ENCODE measurements at places on chromosomes 1 and 21.

DNA sequence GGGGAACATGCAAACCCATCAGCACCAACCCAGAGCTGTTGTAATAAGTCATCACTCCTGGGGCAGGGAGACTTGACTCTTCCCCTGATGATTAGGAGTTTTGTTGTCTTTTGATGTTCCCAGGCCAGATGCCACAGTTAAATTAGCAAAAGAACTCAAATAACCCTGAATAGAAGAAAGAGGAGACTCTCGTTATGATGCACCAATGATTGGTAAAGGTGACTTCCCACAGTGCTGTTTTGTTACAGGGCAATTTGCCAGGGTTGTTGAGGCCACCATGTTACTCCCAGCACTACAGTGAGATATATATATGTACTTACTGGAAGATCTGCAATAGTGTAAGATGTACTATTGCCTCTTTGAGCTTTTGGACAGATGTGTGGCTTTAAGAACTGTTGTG is 24.3 kb upstream of the RCAN1 start:
- DNase-seq: no peak

DNA sequence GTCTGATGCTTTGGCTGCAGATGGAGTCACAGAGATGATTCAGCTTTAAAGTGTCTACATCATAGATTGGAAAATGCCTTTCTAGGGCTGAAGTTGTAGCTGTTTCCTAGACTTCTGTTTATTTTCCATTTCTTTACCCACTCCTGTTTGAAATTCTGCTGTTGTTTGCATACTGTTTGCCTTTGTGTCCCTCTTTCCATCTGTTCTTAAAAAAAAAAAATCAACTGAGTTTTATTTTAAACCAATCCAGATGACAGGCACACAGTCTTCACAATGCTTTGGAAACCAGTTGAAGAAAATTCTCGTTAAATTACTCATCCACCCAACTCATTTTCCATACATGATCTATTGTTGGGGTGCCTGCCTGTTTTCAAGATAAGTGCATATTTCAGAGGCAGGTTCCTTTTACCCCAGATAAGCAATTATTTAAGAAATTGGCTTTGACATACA is 245.9 kb downstream of the DISC1 start:
- no peak for DNase-seq

- DNase-seq: peak; percentile 25
Measured at GRCh38 chr1:28592321-28593071, 431 bp downstream of the RAB42 start.

DNA sequence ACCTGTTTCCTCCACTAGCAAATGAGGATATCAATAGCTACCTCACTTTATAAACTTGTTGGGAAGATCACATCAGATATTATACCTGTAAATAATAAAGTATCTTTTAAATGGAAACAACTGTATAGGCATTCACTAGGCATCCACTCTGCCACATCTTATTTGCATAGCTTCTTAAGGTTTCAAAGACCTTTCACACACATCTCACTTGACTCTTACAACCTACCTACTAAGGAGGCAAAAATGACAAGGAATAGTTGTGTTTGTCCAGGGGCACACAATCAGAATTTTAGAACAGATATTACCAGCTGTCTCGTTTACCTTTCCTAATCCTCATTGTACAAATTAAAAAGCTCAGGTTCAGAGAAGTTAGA is 51.5 kb downstream of the VANGL2 start:
- DNase-seq: no peak

DNA sequence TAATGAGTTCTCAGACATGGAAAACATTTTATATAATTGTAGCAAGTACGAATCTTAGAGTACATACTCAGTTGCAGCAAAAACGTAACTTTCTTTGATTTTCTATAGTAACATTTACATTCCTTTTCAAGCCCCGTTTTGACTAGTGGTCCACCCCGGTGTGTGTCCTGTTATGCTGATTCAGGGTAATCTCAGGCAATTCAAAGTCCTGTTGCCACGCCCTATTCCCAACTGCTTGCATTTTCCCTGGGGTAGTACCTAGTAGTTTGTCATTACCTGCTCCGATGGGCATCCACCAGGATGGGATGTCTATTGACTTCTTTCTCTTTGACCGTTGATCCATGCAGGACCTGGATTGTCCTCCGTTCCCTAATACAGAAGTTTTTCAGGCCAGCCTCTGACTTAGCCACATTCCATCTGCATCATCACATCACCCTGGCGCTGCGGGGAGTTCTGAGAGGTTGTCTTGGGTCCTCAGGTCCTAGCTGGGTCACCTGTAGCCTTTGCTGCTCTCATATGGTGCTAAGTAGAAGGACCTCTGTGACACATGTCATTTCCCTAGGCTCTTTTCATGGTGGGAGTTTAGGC is 15.0 kb upstream of the FCAMR start:
- no peak for DNase-seq

All from naive B cell (primary cell).